ENCODE measurements at places on chromosomes 6 and 20.

DNA sequence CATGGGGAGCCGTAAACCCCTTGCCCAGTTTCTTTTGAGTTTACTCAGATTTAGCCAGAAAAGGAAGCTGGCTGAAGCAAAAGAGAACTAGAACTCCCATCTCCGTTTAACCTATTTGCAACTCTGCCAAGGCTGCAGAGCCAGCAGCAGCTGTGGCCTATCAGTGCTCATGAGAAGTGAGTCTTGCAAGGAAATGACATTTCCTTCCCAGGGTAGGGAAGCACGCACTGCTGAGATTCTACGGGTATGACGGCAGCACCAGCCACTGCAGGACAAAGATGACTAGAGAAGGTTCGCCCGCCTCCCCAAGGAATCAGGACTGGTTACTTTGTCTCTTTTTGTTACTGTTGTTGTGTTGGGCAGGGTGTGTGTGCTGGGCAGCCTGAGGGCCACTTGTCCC lies 47.6 kb downstream of the PPP1R3G start:
- no peak for DNase-seq

DNA sequence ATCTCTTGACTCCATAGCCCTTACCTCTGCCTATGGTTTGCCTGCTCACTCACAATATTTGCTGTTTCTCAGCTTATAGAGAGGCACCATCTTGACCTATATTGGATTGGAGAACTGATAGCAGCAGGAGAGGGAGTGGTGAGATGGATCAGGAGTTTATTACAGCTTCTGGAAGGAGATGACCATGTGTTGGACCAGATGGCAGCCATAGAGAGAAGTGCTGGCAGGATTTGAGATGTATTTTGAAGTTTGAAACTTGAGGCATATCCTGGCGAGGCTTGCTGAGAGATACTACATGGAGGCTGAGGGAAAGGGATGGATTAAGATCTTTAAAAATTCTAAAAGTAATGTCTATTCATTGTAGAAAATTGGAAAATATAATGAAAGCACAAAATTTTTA lies 198.0 kb upstream of the ZFP64 start:
- no peak for DNase-seq

- DNase-seq, result no peak
These were observed 60.4 kb downstream of the RNF144B start for GRCh38 chr6:18447552-18447951.

GRCh38 chr6:46236752-46237151 lies 66.0 kb upstream of the ENPP5 start:
- no peak for DNase-seq

GRCh38 chr20:41340327-41341055 lies at the start of gene LPIN3:
Gene LPIN3 (plus strand): TSS chr20:41340821. CDS start chr20:41345804, 4,983 bp downstream.
- DNase-seq, result no peak

GRCh38 chr6:139398658-139399057 lies 24.2 kb upstream of the CITED2 start:
- no peak for DNase-seq

- DNase-seq, result no peak
These were observed 30.6 kb upstream of the QKI start for GRCh38 chr6:163383912-163384311.

DNA sequence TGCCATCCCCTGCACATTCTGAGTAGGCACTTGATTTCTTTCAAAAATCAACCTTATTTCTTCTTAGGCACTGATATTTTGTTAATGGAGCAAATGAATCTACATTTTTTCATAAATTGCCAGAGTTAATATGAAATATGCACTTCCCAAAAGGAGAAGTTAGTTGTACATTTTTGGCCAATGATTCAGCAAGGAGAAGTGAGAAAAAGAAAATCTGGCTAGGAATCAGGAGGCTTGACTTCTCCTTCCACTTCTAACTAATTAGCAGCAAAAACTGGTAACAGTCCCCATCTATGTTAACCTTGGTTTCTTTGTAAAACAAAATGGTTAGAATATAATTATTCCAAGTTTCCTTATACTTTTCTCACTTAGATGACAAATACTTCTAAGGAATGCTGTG lies 7.0 kb upstream of the DSE start:
- no peak for DNase-seq

- no peak for DNase-seq
These were observed 34.5 kb downstream of the TPBG start for GRCh38 chr6:82397962-82398692.

DNA sequence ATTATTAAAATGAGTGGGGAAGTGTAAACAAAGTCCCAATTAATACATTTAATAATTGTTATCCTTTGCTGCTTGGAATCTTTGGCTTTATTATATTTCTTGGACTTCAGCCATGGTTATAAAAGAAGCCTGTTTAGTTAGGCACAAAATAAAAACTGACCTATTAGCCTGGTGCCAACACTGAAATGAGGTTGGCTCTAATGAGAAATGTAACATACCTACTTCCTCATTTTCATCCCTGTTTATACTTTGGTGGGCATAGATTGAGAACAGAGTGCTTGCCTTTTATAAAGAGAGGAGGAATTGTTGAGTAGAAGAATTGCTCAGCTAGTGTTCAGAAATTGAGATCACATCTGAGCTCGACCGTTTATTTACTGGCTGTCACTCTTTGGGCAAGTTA lies 471.3 kb downstream of the UTRN start:
- no peak for DNase-seq

DNA sequence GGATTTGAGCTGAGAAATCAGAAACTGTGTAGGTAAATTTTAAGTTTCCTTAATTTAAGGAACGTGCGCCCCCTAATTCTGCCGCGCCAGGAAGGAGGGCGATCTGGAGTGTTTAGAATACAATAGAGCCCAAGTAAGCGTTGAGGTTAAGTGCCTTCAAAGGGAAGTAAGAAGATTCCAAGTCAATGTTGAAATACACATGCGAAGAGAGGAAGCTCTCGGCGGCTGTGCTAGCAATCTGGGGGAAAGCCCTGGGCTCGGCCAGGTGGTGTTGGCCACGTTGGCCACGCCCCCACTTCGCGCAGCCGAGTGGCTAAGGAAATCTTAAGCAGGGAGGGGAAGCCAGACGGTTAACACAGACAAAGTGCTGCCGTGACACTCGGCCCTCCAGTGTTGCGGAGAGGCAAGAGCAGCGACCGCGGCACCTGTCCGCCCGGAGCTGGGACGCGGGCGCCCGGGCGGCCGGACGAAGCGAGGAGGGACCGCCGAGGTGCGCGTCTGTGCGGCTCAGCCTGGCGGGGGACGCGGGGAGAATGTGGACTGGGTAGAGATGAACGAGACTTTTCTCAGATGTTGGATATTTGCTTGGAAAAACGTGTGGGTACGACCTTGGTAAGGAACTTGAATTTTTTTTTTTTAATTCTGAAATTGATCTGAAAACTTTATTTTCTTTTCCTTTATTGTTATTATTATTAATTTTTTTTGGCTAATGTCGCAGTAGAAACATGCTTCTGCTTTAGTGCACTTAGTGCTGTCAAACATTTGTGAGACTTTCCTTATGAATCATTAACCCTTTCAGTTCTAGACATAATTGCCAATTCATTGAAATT lies at the start of gene PRDM1:
Gene PRDM1 (plus strand): TSS at position 353 of the 830 bp plus-strand sequence. CDS start 218 bp downstream, at position 571.
- peak; percentile 56 for DNase-seq

GRCh38 chr6:62217866-62218265 lies 68.2 kb downstream of the KHDRBS2 start:
- no peak for DNase-seq

GRCh38 chr20:44393608-44394451 lies 38.3 kb downstream of the HNF4A start:
- DNase-seq, result no peak

All from stimulated activated CD8-positive, alpha-beta memory T cell treated with anti-CD3 and anti-CD28 coated beads, Interleukin-7, amount 100 ng/mL, for 1 hour (primary cell).